ENCODE measurements at places on chromosomes 16 and 17. TPM values are rescaled to one million over a fixed set of nuclear protein-coding genes. Genes with fewer than 3 reads are reported as not detected.

- no peak for DNase-seq
Measured at GRCh38 chr17:16923904-16924695, 47.8 kb downstream of the TNFRSF13B start.

- DNase-seq, result no peak
Measured at GRCh38 chr16:67278773-67279295, 498 bp upstream of the PLEKHG4 start.

DNA sequence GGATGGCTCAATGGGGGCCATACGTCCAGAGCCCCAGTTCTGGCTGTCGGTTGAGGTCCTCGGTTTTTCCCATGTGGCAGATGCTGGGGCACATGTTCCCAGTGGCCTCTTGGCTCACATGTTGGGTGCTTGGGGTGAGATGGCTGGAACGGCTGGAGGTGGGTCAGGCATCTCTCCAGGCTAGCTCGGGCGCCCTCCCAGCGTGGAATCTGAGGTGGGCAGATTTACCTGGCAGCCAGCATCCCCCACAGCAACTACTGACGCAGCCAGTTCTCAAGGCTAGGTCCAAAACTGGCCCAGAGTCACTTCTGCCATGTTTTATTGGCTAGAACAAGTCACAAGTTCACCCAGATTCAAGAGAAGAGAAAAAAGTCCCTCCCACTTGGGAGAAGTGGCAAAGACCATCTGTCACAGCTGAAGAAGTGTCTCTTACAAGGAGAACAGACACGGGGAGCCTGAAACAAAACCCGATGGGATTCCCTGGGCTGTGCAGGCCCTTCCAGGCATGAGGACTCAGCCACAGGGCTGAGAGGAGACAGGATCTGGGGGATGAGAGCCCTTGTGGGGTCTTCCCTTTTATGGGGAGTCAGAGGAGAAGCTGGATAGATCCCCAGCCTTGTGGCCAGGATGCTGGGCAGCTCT lies 15.2 kb downstream of the ACE start:
- DNase-seq, result no peak

GRCh38 chr16:86865851-86866662 lies 287.7 kb downstream of the FOXL1 start:
- peak; percentile 65 for DNase-seq

DNA sequence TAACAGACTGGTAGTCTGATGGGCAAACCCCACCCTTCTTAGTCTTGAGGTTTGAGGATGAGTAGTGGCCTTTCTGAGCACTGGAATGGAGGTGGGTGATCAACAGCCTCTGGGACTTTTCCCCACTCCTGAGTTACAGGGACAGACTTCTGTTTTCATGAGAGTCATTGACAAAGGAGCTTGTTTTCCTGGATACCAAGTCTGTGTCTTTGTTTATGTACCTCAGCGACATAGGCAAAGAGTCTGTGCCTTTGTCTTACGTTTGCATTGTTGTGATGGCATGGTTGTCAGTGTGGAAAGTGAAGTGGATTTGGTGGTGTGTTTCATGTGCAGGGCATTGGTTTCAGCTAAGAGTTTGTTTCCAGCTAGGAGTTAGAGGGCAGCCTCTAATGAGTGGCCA lies 17.5 kb downstream of the EPN2 start:
- DNase-seq, result no peak

DNA sequence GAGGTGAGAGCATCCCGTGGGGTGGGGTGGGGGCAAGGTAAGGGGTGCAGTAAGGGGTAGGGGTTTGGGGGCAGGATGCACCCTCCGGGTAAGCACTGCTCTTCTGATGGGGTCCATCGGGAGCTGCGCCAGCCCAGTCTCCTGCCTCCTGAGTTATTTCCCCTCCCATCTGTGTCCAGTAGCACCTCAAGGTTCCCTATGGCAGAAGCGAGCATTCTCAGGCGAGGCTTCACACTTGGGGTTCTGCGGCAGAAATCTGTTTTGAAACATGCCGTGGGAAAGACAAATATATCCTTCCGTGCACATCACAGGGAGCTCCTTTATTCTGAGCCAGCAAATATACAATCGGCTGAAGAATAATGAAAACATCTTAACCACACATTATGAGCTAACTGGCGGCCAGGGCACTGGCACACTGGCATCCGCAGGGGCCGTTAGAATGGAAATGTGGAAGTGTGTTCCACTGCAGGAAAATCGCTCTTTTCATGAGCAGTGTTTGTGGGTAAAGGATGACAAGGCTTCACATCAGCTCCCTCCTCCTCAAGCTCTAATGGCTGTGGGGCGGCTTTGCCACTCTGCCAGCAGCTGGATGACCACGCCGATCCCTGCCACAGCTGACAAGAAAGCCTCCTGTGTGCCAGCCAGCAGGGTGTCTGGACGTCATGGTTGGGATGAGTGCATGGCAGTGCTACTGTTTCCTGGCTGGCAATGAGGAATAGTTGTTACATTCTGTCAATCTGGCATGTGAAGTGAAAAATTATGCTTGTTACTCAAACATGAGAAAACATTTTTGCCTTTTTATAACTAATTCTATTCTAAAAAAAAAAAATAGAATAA lies 20.0 kb downstream of the MTHFSD start:
- no peak for DNase-seq

DNA sequence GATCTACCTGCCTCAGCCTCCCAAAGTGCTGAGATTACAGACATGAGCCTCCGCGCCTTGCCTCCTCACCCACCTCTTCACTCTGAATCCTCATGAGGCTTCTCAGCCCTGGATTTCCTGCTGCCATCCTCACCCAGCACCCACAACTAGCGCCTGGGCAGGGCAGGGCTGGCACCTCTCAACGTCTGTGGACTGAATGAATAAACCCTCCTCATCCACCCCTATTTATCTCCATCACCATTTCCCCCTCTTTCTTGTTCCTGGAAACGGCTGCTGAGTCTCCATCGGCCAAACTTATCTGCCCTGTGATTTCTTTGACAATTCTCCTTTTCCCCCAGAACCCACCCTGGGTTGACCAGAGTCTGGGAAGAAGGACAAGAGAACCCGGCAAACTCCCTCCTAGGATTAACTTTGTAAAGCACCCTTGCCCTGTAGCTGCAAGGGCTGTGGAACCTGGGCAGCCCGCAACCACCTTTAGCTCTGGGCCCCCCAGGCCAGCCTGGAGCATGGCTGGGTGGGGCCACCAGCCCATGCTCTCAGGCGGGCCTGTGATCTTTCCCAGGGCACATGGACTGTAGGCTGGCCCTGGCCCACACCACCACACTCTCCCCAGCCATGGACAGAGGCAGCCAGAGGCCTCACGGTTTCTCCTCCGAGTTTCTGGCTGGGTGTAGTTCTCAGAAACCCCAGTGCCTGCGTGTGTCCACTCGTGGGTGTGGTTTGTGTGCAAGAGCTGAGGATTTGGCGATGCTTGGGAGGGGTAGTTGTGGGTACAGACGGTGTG lies 2.4 kb downstream of the SPN start:
- no peak for DNase-seq

GRCh38 chr17:21034340-21035235 lies 8.2 kb downstream of the USP22 start:
- DNase-seq, result peak; percentile 61

Gene MAP2K6
- total RNA-seq, result 18.2 TPM

Gene HP
- not detected for total RNA-seq

Gene FAM171A2
- total RNA-seq, result 5.0 TPM

Gene CLDN6
- total RNA-seq, result not detected

Gene DPEP1
- 0.17 TPM for total RNA-seq

Gene OR3A3
- not detected for total RNA-seq

All from fibroblast of lung (primary cell).